ENCODE measurements at places on chromosomes 6 and 20. TPM values are rescaled to one million over a fixed set of nuclear protein-coding genes. Genes with fewer than 3 reads are reported as not detected.

GRCh38 chr20:40651151-40651550 lies 37.9 kb downstream of the MAFB start:
- no peak for DNase-seq

Gene CRIP3
- total RNA-seq, result 1.1 TPM

Gene ENPP4
- 4.6 TPM for total RNA-seq

- peak; percentile 61 for DNase-seq
Observed at GRCh38 chr6:45376310-45377042, 1.3 kb downstream of the SUPT3H start.

Gene C20orf202
- 0.69 TPM for total RNA-seq

GRCh38 chr20:8361006-8361652 lies 229.1 kb downstream of the PLCB1 start:
- DNase-seq, result no peak

- DNase-seq, result no peak
Observed at GRCh38 chr6:92840246-92840930, 579.0 kb downstream of the EPHA7 start.

DNA sequence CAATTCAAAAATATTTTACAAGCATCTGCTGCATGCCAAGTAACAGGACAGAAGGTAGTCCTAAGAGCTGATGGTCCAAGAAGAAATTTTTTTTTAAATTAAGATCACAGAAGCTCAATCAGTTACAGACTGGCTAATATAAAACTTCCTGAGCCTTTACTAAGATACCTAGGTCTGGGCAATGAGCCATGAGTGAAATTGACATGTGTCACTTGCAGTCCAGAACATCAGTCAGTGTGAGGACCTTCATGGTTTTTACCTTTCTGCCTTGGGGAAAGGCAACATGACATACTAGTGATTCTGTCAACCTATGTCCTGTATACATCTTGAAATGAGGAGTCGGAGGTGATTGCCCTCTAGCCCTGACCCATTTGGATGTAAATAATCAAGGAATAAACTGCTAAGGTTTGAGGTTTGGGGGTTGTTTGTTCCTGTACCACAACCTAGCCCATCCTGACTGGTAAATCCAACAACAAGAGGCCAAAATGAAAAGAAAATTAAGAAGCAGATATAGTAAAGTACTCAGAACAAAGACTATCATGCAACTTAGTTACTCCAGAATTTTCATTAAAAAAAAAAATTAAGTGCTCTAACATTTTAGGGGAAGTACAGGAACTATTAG lies 70.0 kb downstream of the CNKSR3 start:
- no peak for DNase-seq

Gene LTV1
- total RNA-seq, result 26.5 TPM

- no peak for DNase-seq
Observed at GRCh38 chr6:1763404-1763803, 153.7 kb downstream of the FOXC1 start.

- no peak for DNase-seq
Observed at GRCh38 chr20:22471156-22471836, 113.1 kb downstream of the FOXA2 start.

DNA sequence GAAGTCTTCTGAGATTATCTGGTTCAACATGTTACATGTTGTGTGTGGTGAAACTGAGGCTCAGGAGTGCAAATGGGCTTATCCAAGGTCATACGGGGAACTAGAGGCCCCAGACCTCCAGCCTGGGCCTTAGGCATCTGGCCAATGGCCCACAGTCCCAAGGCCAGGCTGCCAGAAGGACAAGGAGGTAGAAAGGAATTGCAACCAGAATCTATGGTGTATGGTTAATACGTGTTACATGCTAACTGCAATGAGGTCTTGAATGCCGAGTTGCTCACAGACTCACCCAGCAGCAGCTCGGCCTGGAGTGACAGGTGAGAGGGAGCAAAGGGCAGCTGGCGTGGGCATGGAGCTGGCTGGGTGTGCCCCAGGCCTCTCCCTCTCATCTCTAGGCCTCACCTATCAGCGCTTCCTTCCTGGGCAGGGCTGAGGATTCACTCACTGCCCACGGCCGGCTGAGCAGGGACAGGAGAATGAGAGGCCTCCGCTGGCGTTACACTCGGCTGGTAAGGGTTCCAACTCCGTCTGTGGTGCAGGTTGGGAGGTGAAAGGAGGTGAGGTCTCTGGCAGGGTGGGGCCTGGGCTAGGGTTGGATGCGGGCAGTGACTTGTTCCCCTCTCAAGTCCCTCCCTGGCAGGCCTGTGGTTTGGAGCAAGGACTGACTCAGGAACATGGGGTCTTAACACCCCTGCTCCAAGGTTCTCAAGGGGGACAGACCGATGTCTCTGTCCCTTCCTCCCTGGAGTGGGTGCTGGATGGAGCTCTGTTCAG lies at the start of gene TLDC2:
TLDC2 (plus strand) TSS at position 437 of the 771 bp plus-strand sequence; CDS start at position 474, 37 bp downstream.
- DNase-seq, result no peak

DNA sequence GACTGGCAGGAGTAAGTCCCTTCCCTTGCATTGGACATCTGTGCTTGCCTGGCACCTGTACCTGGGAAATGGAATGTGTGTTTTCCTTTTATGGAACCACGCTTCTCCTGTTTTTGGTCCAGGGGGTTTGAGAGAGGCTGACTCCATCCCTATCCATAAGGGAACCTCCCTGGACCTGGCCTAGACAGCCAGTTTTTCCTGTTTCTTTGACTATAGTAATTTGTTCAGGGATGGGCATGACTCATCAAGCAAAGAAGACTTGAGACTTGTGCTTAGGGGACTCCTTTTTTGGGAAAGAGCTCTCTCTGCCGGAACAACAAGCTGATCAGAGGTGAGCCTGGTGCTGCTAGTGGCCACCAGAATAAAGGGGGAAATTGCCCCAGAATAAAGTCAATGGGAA lies 393.8 kb downstream of the CDH26 start:
- no peak for DNase-seq

DNA sequence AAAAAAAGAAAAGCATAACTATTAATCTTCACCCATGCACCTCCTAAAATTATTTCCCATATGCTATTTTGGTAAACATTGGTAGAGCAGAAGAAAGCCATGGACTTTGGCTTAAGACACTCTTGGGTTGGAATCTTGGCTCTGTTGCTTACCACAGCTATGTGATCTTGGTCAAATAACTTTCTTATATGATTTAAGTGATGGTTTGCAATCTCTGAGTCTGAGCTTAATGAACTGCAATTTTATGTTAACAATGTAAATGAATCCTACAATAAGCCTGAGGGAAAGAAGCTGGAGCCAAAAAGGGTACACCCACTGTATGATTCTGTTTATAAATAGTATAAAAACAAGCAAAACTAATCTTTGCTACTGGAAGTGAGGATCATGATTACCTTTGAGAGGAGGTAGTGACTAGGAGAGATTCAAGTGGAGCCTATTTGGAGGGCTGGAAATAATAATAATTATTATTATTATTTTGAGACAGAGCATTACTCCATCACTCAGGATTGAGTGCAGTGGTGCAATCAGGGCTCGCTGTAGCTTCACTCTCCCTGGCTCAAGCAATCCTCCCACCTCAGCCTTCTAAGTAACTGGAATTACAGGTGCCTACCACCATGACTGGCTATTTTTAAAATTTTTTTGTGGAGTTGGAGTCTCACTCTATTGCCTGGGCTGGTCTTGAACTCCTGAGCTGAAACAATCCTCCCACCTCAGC lies 34.5 kb downstream of the ABRACL start:
- no peak for DNase-seq

GRCh38 chr6:29727637-29728036 lies 4.4 kb downstream of the HLA-F start:
- no peak for DNase-seq

DNA sequence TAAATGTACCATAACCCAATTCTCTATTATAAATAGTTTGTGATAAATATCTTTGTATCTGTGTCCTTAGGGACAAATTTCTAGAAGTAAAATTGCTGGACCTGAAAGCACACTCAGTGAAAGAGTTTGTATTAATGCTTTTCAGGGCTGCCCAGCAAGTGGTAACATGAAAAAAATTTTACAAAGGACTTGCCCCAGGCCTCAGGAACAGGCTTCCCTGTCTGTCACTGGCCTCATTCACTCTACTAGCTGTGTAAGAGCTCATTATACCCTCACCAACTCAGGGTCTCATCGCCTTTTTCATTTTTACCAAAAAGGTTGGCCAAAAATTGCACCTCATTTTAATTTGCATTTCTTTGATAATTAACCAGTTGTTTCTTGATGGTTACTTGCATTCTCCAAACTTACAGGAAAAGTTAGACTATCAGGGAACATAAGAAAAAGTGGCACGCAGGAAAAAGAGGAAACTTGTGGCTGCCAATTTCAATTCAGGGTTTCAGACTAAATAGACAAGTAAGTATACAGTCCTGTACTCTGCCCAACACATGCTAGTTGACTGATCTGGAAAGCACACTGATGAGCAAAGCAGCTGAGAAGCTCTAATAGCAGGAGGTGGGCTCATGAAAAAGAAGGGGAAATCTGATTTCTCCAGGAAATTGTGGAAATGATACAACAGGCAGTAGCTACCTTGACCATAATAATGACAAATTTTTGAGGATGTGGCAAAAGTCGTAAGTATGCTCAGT lies 161.5 kb downstream of the KIF6 start:
- DNase-seq, result no peak

- no peak for DNase-seq
Observed at GRCh38 chr6:53216301-53216700, 67.7 kb upstream of the GCM1 start.

GRCh38 chr6:12842114-12842513 lies 125.5 kb downstream of the PHACTR1 start:
- no peak for DNase-seq

Gene TRIM15
- 1.4 TPM for total RNA-seq

Gene CD83
- total RNA-seq, result 22.1 TPM

DNA sequence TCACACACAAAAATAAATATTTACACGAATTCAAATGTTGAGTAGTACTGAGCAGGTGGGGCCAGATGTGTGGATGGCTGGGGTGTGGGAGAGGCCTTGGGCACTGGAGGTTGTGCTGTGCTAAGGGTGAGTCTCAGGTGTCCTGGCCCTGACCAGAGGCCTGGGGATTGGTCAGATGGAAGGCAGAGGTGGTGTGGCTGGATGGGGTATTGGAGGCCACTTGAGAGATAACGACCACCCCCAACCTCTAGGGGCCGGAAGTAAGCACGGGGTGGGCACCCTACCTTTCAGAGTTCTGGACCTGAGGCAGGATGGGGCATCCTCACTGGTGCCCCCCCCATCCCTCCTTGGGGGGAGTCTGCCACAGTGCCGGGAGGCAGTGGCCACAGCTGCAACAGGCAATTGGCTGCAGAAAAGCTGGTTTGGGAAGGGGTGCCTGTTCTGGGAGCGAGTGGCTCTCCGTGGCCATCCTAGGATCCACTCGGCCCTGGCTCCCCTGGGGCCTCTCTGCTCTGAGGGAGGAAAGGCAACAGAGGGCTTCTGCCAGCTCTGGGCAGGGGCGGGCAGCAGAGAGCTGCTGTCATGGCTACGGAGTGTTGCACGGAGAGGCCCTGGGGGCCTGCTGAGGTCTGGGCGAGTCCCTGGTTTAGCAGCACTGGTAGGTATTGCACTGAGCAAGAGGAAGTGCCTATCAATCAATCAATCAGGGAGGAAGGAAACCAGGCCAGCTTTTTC lies 87.6 kb downstream of the ASXL1 start:
- DNase-seq, result no peak

- no peak for DNase-seq
Observed at GRCh38 chr6:128079021-128079420, 178.2 kb upstream of the THEMIS start.

Gene WDR27
- 32.8 TPM for total RNA-seq

DNA sequence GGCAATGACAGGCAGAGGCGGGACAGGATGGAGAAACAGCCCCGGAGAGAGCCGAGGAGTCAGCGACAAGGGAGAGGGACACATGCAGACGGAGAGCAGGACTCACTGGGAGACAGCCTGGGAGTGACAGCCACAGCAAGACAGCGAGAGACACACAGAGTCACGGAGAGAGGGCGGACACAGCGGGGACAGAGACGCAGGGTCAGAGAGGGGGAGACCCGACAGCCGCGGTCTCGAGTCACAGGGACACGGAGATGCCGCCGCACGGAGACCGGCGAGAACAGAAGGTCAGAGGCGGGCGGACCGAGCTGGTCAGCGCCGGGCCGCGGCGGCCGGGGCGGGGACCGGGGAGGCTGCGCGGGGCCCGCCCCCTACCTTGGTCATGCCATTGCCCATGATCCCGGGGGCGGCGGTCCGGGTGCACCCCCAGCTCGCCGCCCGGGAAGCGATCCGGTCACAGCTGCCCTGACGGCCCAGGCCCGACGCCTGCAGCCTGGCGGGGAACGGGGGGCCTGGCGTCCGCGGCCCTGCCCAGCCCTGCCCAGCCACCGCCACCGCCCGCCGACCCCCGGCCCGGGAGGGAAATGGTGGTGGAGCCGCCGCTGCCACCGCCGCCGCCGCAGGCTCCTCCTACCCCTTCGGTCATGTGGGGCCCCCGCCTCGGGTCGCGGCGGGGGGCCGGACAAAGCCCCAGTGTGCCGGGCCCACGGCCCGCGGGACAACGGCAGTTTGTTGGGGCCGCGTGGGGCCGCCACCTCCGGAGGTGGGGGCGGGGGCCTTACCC lies at the start of the genes DUSP15 and TTLL9:
DUSP15 (minus strand) TSS at position 586 of the 784 bp plus-strand sequence; CDS start at position 396, 190 bp downstream.
TTLL9 (plus strand) TSS at position 693 of the 784 bp plus-strand sequence. CDS start 493 bp downstream, outside the sequence.
- no peak for DNase-seq

DNA sequence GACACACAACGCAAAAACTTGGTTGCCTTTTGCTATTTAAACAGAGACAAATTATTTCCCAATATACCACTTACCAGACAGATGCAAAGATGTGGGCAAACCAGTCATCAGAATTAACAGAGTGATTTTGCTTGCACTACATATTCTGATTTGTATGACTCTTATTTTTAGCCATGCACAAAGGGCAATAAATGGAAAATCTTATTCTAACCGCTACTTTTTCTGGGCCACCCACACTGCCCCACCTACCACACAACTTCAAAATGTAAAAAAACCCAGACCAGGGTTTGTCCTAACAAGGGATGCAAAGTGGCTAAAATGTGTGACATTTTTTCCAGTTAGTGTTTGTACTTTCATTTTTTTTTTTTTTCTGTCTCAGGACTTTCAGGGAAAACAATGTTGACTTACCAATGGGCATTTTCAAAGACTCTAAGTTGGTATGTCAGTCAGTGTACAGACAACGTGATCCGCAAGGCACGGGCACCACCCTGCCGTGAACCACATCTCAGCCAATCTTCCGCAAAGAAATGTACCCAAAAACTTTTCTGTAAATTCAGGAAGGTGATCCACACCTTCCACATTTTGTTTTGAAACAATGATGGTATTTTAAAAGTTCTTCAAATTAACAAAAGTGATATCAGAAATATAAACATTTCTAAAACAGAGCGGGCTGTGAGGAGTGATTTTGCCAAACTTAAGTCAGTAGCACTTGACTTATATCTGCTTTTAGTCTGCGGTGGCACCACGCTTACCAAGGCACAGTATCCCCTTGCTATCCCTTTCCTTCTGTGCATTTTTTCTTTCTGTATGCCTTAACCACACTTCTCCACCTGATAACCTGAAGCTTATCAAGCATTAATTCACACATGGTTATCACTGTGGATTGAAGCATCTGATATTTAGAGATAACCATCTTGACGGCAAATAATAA lies 185.6 kb downstream of the GJA10 start:
- DNase-seq, result no peak

GRCh38 chr20:61238813-61239212 lies 13.2 kb upstream of the CDH4 start:
- DNase-seq, result no peak

GRCh38 chr20:44033344-44033743 lies 118.7 kb downstream of the TOX2 start:
- no peak for DNase-seq

GRCh38 chr6:71334768-71335167 lies 46.2 kb downstream of the OGFRL1 start:
- DNase-seq, result no peak

- no peak for DNase-seq
Observed at GRCh38 chr20:48614593-48615274, 213.1 kb downstream of the PREX1 start.

Gene TRPC4AP
- total RNA-seq, result 44.6 TPM

GRCh38 chr6:43075670-43076463 lies at the start of gene PTK7:
Gene PTK7, plus strand, starts transcription at chr6:43076314. Its CDS starts 175 bp downstream, at chr6:43076489.
- DNase-seq, result peak; percentile 75

Measured in skin of body (tissue), 3 donors.